ENCODE measurements at places on chromosomes 4 and X. TPM values are rescaled to one million over a fixed set of nuclear protein-coding genes. Genes with fewer than 3 reads are reported as not detected.

The NAA10 gene
- total RNA-seq = 76.8 TPM

GRCh38 chrX:54198262-54198661, 15.2 kb upstream of the FAM120C start:
- no peaks in the 10 kb centered on the region for H3K27me3 ChIP-seq
- no peak for DNase-seq
- peaks cover 7% of the 10 kb centered on the region for H3K4me1 ChIP-seq
- H3K27ac ChIP-seq = no peak overlapping the region

- peaks cover 15% of the 10 kb centered on the region for H3K4me1 ChIP-seq
- no peak overlapping the region for H3K27ac ChIP-seq
- H3K36me3 ChIP-seq = peaks cover 9% of the 10 kb centered on the region
- no peak overlapping the region for H3K4me3 ChIP-seq
- H3K27me3 ChIP-seq = no peaks in the 10 kb centered on the region
- DNase-seq = no peak
Measured at GRCh38 chr4:145623831-145624230, 4.6 kb downstream of the MMAA start.

- no peaks in the 10 kb centered on the region for H3K27me3 ChIP-seq
- no peak overlapping the region for H3K27ac ChIP-seq
- H3K4me1 ChIP-seq = peaks cover 3% of the 10 kb centered on the region
- no peak overlapping the region for H3K4me3 ChIP-seq
Measured at GRCh38 chr4:102781570-102781969, 20.8 kb upstream of the MANBA start.

DNA sequence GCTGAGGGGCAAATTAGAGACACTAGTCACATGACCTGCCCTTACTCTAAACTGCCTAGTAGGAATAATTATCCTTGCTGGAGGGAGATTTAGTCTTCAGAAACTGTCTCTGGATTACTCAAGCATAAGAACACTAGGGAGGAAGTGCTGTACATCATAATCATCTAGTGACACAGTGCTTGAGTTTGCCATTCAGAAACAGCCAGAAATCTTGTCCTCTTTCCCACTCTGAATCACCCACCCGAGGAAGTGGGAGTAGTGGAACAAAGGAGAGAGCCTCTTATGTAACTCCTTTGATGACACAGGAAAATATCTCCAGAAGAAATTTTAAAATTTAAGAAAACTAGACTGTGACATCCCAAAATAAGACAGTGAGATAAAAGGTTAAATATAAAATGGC, 69.3 kb upstream of the PCDH19 start:
- no peaks in the 10 kb centered on the region for H3K27me3 ChIP-seq
- H3K36me3 ChIP-seq = no peaks in the 10 kb centered on the region
- no peak for DNase-seq
- H3K27ac ChIP-seq = no peak overlapping the region
- no peak overlapping the region for H3K4me3 ChIP-seq

- H3K27me3 ChIP-seq = no peaks in the 10 kb centered on the region
Measured at GRCh38 chr4:47075262-47075661, 43.9 kb downstream of the GABRB1 start.

The STBD1 gene
- total RNA-seq = 1.7 TPM

The SPANXA1 gene
- not detected for total RNA-seq

GRCh38 chr4:112370466-112370865, 73.3 kb downstream of the ALPK1 start:
- H3K27me3 ChIP-seq = no peaks in the 10 kb centered on the region
- H3K27ac ChIP-seq = no peak overlapping the region
- no peak overlapping the region for H3K4me3 ChIP-seq
- H3K36me3 ChIP-seq = peaks cover 17% of the 10 kb centered on the region
- peaks cover 2% of the 10 kb centered on the region for H3K4me1 ChIP-seq

Data from mesothelial cell of epicardium (in vitro differentiated cells).